ENCODE measurements at places on chromosomes 1 and 21.

DNA sequence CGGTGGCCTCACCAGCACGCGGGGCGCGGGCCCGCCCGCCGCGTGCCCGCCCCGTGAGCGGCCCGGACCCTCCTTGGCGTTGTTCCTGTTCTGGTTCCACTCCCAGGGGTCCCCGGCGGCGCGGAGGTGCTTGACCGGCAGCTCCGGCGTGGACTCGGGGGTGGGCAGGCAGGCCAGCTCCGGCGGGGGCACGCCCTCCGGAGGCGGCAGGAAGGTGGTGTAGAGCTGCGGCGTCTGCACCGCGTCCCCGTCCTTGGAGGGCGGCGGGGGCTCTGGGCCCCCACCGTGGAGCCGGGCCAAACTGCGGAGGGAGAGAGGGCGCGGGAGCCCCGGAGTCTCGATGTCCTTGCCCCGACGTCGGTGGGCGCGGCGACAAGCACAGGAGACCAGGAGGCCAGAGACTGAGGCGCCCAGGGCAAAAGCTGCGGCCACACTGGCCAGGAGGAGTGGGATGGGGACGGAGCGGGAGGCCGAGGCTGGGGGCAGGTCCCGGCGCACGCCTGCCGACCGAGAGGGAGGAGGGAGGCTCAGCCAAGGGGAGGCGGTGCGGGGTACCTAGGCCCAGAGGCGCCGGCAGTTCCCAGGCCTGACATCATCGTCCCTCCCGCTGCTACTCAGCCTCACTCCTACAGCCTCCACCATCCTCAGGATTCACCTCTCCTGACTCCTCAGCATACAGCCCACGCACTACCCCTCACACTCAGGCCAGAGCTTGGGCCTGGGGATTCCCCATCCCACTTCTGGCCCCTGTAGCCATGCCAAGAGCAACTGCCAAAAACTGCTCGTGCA, 13.2 kb downstream of the SEMA6C start:
- no peak for DNase-seq

DNA sequence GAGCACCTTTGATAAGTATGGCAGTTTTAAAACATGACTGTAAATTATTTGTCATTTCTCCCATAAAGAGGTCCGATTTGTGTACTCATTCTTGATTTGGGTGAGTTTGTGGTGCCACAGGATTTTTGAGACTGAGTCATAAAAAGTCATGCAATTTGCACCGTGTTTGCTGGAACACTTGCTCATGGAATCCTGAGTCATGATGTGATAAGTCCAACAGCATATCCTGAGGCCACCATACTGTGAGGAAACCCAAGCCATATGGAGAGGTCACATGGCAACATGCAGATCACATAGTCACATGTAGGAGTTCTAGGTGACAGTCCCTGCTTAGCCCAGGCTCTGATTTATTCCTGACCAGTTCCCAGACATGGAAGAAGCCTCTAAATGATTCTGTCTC, 40.8 kb upstream of the PRRX1 start:
- no peak for DNase-seq

DNA sequence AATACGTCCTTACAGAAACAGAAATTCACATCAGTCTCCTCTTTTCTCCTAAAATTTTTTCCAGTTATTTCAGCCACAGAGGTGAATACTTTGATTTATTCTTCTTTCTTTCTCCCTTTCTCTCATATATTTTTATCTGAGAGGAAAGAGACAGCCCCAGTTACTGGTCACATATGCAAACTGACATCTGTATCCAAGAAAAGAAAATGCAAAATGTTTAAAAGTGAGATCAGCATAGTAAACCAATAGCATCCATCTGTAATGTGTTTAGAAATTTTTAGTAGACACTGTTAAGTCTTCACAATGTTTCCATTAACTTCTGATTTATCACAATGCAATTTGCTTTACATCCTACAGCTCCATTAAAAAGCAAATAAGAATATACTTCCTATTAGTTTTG, 53.5 kb downstream of the NTNG1 start:
- no peak for DNase-seq

GRCh38 chr1:75632350-75632949, 21.5 kb upstream of the SLC44A5 start:
- DNase-seq: no peak

DNA sequence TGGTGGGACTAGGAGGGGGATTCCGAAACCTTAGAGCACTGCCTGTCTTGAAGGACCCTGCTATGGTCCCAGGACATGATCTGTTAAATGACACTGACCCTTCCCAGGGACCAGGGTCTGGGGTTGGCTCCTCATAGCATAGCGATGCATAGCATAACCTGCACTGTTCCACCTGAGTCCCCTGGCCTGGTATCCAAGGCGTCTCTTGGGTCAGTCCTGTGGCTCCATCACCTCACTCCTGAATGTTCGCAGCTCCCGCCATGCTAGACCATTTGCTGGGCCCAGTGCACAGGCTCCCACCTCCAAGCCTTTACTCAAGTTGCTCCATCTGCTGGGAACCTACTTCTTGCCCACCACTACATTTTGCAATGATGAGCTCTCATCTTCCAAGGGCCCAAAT, 39.0 kb upstream of the MAGOH start:
- DNase-seq: no peak

GRCh38 chr1:224058303-224058702, 55.6 kb upstream of the FBXO28 start:
- no peak for DNase-seq

DNA sequence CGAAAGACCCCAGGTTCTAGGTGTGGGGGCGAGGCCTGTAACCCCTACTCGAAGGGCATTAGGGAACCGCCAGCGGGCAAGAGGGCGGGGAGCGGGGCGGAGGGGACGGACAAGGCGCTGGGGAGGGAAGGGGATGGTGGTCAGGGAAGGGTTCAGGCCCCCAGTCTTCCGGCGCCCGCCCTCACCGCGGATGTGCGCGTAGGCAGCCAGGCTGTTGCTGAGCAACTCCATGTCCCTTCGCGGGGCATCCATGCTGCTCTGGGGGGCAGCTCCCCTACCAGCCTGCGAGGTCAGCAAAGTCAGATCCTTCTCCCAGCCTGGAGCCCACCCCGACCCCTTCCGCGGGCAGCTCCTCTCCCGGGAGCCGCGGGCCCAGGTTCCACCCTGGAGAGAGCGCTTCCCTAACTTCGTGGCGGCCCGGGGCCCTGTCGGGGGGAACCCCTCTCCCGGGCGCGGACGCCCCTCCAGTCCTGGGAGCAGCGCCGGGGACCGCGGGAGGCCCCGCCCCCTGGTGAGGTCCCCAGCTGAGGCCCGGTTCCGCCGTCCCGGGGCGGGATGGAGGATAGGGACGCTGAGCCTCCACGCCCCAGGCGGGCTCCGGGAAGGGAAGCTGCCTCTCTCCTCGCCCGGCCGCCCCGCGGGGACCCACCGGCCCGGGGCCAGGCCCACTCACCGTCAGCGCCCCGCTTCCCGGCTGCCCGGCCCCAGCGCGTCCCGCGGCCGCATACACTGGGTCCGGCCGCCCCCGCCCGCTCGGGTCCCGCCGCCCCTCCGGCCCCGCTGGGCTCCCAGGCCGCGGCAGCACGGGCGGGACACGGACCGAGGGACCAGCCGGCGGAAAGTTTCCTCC, 434 bp downstream of the EVA1B start:
- DNase-seq: peak; percentile 82

DNA sequence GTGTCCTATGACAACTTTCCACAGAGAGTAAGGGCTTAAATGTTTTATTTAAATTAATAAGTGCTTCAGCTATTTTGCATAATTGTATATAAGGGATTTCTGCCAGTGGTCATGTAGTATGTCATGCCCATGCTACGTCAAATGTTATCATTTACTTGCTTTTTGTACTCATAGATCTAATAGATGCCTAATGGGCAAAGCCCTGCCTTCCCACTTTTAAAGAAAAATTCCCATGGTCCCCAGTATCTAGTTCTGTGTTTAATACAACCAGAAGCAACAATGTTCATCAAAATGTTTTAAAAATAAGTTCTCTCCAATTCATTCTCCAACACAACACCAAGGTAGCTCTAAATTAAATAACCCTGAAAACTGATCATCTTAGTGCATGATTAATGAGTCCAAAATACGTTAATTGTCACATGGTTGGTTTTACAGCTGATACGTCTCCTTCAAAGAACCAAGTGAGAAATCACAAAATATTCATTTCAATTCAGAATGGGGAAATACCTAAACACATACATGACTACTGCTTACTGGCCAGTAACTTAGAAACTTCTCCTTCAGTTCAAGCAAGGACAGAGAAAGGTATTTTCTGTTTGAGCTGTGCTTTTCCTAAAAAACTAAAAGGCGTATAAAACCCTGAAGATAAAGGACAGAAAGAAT, 49.1 kb upstream of the SDC3 start:
- no peak for DNase-seq

DNA sequence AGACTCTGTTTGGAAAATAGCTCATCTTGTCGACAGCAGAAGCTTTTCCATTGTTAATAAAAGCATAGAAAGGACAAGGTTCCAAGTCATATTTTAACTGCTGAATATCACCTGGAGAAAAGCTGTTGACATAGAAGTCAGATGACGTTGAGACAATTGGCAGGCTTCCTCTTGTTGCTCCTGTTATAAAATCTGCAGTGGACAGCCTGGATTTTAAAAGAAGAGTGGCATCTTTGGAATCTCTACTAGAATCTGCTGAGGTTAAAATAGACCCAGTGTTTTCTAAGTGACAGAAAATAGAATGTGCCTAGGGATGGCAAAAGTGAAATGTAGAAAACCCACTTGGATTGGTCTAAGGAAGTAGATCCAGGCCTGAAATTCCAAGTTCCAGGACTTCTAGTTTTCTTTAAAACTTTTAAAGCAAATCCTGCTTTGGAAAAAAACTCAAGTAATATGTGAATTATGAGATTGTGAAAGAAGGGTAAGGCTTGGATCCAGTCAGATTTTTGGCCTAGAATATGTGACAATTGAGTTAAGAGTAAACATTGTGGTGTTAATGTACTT, 53.6 kb upstream of the NEXN start:
- no peak for DNase-seq

DNA sequence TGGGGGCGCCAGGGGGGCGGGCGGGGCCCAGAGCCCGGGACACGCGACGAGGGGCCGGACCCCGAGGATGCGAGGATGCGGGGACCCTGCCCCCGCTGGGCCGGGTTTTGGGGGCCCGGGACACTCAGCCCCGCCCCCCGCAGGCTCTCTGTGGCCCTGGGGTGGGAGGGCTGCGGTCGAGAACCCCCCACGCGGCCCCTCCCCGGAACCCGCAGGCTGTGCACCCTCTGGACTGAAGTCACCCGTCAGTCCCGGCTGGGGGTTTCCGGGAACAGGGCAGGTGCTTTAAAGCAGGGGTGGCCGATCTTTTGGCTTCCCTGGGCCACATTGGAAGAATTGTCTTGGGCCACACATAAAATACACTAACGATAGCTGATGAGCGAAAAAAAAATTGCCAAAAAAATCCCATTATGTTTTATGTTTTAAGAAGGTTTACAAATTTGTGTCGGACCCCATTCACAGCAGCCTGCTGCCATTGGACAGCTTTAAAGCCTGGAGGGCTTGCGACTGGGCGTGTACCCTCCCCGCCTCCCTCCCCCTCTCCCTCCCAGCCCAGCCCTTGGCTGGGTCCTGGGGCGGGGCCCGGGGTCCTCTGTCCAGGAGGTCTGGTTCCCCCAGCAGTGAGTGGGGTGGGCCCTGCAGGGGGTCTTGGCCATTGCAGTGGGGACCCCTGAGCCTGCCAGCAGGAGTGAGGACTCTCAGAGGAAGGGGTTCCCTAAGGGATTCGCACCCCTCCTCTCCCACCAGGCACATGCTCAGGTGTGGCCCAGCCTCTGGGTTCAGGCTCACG, 21.6 kb upstream of the C1orf159 start:
- no peak for DNase-seq

- no peak for DNase-seq
Observed at GRCh38 chr1:214557952-214558735, 6.7 kb upstream of the PTPN14 start.

- no peak for DNase-seq
Observed at GRCh38 chr1:2376931-2377672, 14.3 kb downstream of the MORN1 start.

GRCh38 chr1:61975638-61976037, 219.0 kb upstream of the L1TD1 start:
- no peak for DNase-seq

- DNase-seq: no peak
Observed at GRCh38 chr1:156390469-156391365, 21.7 kb downstream of the RHBG start.

DNA sequence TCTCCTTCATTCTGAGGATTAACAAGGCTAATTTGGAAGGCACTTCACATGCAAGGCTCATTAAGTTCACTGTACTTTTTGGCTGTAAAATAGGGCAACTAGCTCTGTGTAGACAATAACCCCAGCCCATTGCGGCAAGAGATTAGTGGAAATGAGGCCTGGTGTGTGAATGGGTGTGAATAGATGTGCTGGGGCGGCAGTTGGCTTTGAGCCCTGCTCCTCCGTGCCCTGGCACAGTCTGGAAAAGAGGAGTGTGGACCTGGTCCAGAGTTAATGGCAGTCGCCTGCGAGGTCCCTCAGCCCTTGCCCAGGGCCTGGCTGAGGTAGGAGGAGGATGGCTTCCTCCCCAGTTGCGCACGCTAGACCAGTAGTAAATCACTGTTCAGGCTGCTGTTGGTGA, 4.8 kb downstream of the KISS1 start:
- DNase-seq: no peak

DNA sequence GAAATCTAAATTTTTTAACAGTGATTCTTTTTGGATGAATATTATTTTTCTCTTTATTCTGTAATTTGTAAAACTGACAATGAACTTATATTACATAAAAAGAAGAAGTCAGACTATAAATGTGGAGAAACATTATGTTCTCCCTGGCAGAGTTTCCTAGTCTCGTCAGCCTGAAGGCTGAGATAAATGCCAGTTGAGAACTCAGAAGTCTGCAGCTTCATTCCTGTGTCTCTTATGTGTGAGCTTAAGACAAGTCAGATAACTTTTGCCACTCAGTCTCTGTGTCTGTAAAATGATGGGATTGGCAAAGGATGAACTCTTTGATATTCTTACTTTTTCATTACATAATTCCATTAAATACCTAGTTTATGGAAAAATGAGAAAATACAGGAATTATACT, 568.8 kb upstream of the ZRANB2 start:
- DNase-seq: no peak

GRCh38 chr1:200337410-200337809, 72.4 kb downstream of the ZNF281 start:
- no peak for DNase-seq

GRCh38 chr1:31760471-31761470, 3.4 kb downstream of the ADGRB2 start:
- peak; percentile 49 for DNase-seq

- peak; percentile 51 for DNase-seq
Observed at GRCh38 chr21:42499444-42500112, 3.6 kb upstream of the RSPH1 start.

GRCh38 chr1:22654692-22655091, 1.7 kb downstream of the C1QB start:
- DNase-seq: no peak

GRCh38 chr1:192539297-192540092, 36.1 kb upstream of the RGS1 start:
- DNase-seq: no peak

DNA sequence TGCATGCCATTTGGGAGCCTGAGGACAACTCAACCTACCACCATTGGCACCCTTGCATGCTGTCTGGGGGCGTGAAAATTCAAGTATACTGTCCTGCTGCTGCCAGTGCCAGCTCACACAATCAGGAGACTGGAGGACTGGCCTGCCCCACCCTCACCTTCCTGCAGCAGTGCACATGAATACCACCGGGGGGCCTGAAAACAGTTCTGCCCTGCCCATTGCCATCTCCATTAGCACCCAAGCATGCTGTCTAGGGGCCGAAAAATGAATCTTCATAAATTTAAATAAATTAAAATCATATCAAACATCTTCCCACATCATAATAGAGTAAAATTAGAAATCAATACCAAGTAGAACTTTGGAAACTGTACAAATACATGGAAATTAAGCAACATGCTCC, 322.1 kb upstream of the TMPRSS15 start:
- no peak for DNase-seq

GRCh38 chr21:34530261-34530660, 18.3 kb upstream of the KCNE1 start:
- DNase-seq: no peak

Measured in tibial artery (tissue), 4 donors.